Activated naive CD4-positive, alpha-beta T cell treated with anti-CD3 and anti-CD28 coated beads, Interleukin-2, amount 10 ng/mL, durations not matched to agents 5 hours and 36 hours (primary cell): ENCODE measurements at places on chromosomes 4 and X. TPM values are rescaled to one million over a fixed set of nuclear protein-coding genes. Genes with fewer than 3 reads are reported as not detected.

The SORCS2 gene
- total RNA-seq, result not detected

The XK gene
- total RNA-seq, result not detected

The PTTG2 gene
- total RNA-seq, result 1.0 TPM

The SLC10A4 gene
- total RNA-seq, result not detected
